MG63 (cell line): ENCODE measurements at places on chromosomes 1 and 21. TPM values are rescaled to one million over a fixed set of nuclear protein-coding genes. Genes with fewer than 3 reads are reported as not detected.

GSTM5 gene
- not detected in 2 replicates for total RNA-seq

SMCP gene
- not detected in 2 replicates for total RNA-seq

CTSK gene
- 0.92 and 2.3 TPM in 2 replicates for total RNA-seq

- no peak for DNase-seq
Observed at GRCh38 chr1:41913014-41913413, 5.7 kb downstream of the HIVEP3 start.
